ENCODE measurements at places on chromosomes 12 and 14.
A peak's percentile ranks its signal among the peaks of the same experiment; 100 is the strongest.

DNA sequence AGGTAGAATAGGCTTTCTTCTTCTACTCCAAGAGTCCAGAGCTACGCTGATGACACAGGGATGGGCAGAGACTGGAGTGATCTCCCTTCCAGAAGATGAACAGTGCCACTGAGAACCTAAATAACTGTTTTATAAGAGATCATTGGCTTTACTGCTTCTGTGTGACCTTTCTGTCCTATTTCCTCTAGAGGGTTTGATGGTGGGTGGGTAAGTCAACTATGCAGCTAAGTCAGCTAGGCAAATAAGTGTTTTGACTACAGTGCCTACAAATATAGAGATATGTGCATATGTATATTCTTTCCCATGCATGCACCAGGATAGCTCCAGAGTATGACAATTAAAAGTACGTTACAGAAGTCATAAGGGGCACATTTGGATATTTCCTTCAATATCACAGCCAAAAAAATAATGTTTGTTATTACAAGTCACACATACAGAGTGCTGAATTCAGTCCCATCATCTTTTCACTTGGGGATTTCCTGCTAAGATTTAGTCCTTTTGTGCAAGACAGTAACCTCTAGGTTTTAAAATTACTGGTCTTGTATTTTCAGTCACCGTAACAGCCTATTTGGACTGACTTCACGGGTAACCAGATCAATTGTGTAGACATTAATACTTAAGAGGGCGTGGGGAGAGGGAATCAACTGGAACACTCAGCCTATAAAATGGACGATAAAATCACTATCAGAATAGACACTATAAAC, 412.6 kb upstream of the SOX5 start:
- DNase-seq, result no peak

DNA sequence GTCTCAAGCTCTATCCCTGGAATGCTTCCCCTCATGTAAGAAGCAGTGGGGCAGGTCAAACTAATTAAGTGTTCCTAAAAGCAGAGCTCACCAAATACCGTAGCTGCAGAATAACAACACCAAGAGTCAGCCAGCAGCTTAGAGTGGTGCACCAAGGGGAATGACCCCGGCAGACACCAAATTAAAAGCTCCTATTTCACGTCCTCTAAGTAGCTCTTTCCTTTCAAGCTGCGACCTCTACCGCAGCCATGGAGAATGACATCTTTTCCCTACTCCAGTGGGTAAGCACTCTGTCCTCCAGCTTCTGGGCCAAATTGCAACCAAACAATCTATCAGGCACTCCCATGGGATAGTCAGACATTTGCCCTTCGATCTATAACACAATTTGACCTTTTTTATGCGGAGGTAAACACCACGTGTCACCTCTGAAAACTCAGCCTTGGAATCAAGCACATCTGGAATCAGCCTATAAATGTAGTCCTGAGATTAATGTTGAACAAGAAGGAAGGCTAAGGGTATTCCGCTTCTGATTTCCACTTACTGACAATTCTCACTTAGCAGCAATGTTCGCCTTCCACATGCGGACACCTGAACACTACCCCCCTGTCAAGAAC, 67.6 kb upstream of the CDKN3 start:
- no peak for DNase-seq

GRCh38 chr12:614411-614970, 48.8 kb downstream of the NINJ2 start:
- DNase-seq, result peak; percentile 35

- DNase-seq, result no peak
These were observed 163.3 kb upstream of the NTF3 start for GRCh38 chr12:5268424-5269210.

- DNase-seq, result no peak
These were observed 122.5 kb downstream of the CCER1 start for GRCh38 chr12:90832427-90832826.

DNA sequence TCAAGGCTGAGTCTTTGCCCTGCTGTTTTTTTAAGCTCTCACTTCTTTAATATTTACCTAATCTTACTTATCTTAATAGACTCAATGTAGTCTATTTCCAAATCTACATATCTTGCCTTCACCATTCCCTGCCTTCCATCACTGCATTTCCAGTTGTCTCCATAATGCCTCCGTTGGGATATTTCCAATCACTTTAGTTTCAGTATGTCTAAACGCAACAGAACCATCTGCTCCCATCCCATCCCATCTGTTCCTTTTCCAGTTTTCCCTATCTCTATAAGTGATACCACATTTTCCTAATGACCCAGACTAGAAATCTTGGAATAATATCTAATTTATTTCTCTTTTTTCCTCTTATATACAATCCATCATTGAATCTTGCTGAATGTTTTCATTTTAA, 15.1 kb upstream of the CCDC198 start:
- no peak for DNase-seq

GRCh38 chr14:75456069-75456996, 28.5 kb downstream of the JDP2 start:
- no peak for DNase-seq

GRCh38 chr12:124993626-124994436, at the start of gene BRI3BP:
BRI3BP (plus strand) TSS chr12:124993645; CDS start chr12:124993791, 146 bp downstream.
- peak; percentile 11 for DNase-seq

- DNase-seq, result no peak
These were observed 333.7 kb downstream of the EGLN3 start for GRCh38 chr14:33617154-33617553.

- DNase-seq, result no peak
These were observed 37.5 kb downstream of the GNG2 start for GRCh38 chr14:51897791-51898355.

DNA sequence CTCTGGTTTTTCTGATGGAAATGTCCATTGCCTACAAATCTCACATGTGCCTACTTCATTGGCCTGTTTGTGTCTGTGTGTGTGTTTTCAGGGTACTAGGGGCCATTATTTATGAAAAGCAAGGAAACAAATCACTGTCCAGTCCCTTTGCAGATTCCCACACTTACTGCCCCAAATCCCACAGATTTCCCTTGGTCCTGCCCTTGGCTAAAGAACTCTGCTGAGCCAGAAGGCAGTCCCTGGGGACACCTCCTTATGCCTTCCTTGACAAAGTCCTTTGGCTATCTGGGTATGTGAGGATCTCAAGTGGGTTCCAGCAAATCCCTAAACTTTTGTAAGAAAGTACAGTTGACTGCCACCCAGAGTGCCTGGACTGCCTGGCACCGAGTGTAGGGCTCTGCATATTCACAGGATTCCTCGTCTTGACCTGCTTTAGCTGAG, 388.1 kb downstream of the BCAT1 start:
- DNase-seq, result no peak

GRCh38 chr14:68042586-68043210, 223.1 kb downstream of the RAD51B start:
- no peak for DNase-seq

DNA sequence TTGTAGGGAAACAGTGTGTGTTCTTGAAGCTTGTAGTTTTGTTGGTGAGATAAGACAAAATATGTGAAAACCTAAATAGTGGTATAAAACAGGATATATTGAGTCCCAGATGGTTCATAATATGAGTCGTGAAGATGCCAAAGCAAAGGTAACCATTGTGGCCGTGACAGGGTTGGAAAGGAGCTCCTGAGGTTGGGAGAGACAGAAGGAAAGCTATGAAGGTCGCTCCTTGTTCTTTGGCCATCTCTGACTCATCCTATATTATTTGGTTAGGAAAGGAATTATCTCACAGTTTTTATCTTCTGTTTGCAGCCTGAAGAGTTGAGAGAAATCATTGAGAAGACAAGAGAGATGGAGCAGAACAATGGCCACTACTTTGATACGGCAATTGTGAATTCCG, 27.1 kb downstream of the ATP6V1D start:
- DNase-seq, result no peak

DNA sequence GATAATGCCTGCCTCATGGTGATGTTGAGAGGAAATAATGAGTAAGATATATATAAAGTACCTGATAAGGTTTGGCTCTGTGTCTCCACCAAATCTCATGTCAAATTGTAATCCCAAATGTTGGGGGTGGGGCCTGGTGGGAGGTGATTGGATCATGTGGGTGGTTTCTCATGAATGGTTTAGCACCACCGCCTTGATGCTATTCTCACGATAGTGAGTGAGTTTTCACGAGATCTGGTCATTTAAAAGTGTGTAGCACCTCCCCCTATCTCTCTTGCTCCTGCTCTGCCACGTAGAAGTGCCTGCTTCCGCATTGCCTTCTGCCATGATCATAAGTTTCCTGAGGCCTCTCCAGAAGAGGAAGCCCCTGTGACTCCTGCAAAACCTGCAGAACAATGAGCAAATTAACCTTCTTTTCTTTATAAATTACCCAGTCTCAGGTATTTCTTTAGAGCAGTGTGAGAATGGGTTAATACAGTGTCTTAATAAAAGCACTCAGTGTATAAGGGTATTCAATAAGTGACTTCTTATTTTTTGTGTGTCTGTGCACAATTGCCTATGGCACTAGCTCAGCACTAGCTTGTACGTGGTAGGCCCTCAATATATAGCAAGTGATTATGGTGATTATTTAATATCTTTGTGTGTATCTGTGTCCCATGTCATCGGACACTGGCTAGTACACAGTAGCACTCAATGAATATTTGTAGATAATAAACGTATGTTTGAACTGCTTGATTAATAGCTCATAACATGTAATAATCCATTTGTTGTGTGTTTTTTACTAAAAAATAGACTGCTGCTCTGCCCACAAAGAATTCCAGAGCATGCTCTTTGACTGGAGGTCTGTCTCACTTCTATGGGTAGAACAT, 138.1 kb upstream of the LMNTD1 start:
- DNase-seq, result no peak

GRCh38 chr12:124919521-124920352, 5.3 kb upstream of the UBC start:
- DNase-seq, result peak; percentile 75

GRCh38 chr14:23294734-23295561, 7.7 kb downstream of the PPP1R3E start:
- DNase-seq, result peak; percentile 67

- DNase-seq, result no peak
These were observed 106.2 kb downstream of the NUAK1 start for GRCh38 chr12:106032623-106032925.

GRCh38 chr14:31414190-31414833, 6.0 kb downstream of the HEATR5A start:
- no peak for DNase-seq

DNA sequence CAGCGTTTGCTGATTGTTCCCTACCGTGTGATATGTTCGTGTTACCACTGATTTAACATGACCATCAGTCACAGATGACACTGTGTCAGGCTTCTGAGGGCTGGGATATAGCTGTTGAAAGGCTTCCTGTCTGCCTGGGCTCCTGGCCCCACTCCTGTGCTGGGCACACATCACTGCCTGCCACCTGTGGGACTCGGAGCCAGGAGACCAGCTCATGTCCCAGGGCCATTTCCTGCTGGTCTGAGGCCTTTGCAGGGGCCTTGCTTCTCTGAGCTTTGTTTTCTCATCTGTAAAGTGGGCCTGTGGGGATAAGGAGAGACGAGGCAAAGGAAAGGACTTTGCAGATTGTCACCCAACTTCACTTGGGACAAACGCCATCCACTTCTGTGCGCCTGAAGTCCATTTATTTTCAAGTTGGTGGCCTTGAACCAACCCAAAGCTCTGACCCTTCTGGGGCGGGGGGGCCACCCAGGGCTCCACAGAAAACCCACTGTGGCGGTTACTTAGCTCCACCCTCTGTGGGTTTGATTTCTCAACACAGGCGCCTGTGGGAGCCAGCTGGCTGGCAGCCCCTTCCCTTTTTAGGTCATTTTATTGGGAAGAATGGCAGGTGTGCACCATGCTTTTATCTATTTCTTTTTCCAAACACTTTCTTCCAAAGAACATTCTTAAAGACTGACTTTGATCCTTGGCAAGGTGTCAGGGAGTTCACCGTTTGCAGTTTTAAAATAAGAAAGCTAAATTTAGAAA, 54.1 kb downstream of the BEGAIN start:
- DNase-seq, result no peak

GRCh38 chr14:97022741-97023140, 225.6 kb downstream of the VRK1 start:
- DNase-seq, result no peak

Measured in CD4-positive, alpha-beta T cell treated with Interleukin-2 at 100 ng/mL for 4 hours (primary cell).